ENCODE measurements at places on chromosomes 1 and 21.

DNA sequence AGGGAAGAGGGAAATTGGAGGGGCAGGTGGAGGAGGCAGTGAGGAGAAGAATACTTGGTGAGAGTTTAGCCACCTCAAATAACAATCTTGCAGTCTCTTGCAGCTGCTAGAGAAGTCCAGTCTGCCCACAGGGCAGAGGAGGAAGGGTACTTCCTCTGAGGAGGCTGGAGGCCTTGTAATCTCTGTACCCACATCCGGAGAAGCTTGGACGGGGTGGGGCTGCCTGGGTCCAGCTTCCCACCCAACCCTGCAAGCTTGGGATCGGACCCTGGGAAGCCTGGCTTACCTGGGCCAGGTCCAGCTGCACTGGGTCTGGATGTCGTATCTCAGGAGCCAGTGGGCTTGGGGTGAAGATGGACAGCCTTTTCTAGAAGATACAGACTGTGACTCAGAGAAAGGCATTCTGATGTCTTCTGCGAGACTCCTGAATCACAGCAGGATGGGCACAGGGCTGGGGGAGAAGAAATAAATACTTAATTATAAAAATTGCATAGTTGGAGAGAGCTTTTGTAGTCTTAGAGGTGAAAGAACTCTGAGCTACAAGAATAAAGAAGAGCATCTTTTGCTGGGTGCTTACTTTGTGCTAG is 111.8 kb upstream of the JUN start:
- DNase-seq = no peak

DNA sequence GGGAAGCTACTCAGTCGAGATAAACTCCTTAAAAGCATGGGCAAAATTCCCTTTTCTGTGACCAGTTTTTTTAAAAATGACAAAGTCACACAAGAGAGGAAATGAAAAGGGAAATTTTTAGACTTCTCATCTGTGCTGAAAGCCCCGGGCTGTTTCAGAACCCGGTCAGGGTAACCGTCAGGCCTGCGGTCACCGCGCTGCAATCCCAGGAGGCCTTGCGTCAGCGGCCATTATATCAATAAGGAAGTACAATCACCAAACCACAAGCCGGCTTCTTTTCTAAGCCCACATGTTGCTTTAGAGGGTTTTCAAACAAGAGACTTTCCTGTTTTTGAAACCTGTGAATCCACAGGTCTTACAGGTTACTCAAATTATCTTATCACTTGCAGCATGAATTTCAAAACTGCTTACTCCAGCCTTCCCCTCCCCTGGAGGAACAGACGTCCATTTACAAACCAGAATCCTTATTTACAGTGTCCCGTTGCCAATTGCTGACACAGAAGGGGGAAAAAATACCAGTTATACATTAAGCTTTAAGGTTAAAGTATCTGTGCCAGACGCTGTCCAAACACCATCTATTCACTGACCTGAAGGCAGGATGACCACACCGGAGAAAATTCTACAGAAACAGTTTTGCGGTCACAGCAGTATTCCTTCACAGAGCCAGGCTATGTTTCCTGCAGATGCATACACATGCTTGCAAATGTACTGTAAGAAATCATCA is 165.3 kb downstream of the TOMM20 start:
- peak; percentile 94 for DNase-seq

DNA sequence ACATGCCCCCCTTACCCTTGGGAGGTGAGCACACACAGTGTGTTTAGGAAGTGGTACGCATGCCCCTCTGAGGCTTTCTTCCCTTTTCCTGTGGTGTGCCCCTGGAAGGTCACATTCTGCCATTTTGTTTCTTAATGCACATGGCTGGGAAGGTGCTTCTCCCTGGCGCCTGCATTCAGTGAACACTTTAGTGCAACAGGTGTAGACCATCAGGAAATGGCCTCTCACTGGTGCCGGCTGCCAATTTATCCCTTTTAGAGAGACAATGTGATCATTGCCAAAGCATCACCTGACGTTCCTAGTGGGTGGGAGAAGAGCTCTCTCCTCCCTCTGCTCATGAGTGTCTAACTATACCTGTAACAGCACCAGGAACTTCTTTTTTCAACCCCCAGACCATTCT is 51.8 kb upstream of the PDE9A start:
- no peak for DNase-seq

DNA sequence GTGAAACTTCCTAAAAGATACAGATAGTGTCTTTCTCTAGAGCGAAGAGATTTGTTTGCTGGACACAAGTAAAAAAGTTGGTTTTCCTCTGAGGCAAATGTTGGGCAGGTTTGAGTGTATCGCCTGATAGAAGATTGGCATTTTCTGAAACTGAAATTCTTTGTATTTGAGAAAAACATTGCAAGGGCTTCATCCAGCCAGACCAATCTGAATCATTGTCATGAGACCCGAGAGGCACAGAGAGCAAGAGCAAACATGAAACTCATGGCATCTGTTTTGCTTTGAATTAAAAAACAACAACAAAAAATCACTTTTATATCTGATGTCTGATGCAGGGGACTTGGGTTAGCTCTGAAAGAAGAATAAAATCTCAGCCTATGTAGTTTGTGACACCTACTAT is 379.3 kb upstream of the NCAM2 start:
- DNase-seq = peak; percentile 10

- DNase-seq = no peak
Observed at GRCh38 chr1:197920414-197921117, 3.4 kb downstream of the LHX9 start.

DNA sequence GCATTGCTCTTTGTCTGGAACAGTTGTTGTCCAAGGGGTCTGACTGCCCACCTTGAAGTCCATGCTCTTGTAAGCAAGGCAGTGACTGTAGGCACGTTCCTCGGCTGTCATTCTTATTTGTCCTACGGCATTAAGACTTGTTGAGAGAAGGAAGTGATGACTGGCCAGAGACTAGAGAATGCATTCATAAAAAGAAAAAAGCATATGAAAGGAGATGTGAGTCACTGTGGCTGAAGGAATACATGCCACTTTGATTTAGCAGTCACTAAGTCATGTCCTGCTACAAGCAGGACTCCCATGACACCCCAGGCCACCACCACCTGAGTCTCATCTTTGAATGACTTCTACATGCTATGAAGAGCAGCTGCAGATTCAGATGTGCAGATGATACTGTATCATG is 50.5 kb downstream of the CNN3 start:
- DNase-seq = no peak

DNA sequence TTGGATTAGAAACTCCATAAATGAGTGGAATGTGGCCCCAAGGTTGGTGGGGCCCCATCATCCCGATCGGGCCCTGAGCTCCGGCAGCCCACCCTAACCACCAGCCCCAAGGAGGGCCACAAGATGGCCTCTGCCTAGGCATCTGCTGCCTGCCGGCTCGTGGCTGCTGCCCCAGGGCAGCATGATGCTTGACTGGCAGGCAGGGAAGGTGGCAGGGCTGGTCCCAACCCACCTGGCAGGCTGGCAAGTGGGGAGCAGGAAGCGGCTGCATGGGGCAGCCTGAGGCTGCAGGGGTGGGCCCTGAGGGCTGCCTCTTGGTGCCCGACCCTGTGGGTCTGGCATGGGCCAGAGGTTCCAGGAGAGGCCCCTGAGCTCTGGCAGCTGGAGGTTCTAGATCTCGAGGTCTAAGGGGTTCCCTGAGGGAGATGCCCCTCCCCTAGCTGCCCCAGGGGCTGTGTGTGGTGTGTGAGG is 760 bp upstream of the GJC2 start:
- no peak for DNase-seq

DNA sequence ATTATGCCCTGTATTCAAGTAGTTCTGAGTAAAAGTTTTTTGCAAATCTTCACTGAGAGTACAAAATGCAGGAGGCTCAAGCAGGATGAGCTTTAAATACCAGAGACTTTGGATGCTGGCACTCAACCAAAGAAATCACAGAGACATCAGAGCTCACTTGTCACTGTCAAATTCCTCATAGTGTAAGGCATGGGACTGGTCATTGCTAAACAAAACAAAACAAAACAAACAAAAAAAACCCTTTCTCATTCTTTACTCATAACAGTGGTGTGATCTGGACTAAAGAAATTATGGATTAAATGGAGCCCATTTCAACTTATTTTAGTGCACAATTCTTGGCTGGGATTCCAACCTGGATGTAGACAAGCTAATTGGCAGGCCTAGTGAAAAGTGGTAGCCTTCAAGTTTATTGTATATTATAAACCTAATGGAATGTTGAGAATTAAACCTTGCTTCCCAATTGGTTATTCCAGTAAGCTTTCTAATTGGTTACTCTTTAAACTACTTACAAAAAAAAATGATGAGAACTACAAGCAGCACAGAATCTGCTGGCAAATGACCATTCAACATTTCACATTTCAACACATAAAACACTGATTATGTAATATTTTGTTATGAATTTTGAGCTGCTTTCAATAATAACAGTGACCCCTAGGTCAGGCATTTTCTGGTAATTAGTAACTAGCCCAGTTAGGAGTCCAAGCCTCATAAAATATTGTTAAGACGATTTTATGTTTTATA is 30.6 kb upstream of the NEK7 start:
- peak; percentile 88 for DNase-seq

- DNase-seq = no peak
Observed at GRCh38 chr1:64126581-64126980, 76.8 kb upstream of the UBE2U start.

DNA sequence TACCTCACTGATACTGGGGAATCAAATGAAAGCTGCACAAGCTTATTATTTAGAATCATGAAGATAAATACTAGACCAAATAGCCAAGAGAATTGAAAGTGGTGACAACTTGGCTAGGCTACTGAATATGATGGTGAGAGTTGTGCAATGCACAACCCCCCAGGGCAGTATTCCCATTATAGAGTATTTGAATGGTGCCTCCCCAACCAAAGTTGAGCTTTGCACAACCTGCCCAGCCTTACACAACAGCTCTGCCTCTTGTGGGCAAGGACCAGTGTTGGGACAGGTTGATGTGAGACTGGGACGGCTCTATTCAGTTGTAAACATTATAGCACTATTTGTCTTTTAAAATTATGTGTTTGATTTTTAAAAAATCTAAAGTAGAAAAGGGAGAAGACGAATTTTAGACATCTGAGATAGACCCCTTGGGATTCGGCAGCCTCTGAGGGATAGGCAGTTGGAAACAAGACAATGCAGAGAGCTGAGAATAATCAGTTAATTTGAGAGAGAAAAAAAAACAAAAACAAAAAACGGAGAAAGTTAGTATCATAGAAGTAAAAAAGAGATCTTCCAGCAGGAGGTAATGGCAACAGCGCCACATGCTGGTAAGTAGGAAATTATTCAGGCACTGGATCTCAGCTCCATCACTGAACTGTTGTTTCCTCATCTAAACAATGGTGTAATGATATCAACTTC is 91.0 kb upstream of the KCNA3 start:
- peak; percentile 75 for DNase-seq

- DNase-seq = no peak
Observed at GRCh38 chr1:232908831-232909230, 41.6 kb upstream of the NTPCR start.

Measured in choroid plexus epithelial cell (primary cell).